ENCODE measurements at places on chromosomes 16 and 17.

DNA sequence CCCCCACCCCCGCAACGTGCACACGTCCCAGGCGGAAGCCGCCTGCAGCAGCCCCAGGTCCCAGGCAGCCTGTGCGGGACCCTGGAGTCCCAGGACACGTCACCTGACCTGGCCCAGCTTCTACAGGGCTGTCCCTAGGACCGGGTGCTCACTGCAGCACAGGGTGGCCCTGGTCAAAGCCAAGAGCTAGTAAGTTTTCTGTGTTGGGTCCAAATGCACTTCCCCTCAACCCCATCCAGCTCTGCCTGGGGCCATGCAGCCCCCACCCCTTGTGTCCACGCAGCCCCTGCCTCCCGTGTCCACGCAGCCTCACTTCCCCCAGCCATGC lies 22.1 kb upstream of the PVALEF start:
- no peak for DNase-seq

DNA sequence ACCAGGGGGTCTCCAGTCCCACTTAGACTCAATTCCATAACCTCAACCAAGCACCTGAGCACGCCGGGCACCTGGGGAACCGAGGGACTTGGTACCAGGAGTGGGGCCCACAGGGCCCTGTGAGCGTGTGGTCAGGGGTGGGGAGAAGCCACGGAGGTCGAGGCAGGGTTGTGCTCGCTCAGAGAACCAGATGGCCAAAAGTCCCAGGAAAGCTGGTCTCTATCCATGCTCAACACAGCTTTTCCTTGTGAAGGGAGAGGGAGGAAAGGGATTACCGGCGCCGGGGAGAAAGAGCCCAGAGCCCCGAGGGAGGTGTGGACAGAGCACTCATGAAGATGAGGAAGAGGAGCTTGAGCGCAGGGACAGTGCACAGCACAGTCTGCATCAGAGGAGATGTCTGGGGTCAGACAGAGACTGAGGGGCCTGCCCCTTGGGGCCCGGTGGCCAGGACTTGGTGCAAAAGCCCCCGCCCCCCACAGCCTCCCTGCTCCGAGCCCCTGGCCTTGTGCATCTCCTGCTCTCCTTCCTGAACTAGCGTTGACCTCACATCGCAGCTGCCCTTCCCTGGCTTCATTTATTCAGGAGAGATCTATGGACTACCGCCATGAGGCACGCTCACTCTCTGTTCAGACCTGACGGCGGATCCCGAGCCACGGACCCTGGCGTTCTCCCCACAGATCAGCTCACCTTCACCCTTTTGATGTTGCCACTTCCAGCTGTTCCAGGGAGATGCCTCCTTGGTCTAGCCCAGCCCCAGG lies 355.4 kb upstream of the TNRC6C start:
- no peak for DNase-seq

DNA sequence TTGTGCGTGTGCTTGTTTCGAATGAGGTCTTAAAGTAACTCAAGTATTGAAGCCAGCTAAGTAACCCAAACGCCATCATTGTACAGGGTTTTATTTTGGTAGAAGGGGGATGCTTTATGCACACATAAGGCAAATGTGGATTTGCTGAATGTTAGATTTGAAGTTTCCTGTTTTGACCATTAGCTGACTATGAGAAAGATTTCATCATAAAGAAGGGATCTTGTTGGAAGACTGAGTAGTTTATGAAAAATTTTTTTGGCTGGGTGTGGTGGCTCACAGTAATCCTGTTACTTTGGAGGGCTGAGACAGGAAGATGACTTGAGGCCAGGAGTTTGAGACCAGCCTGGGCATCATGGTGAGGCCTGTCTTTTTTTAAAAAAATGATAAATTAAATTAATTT lies 10.0 kb upstream of the ZFP3 start:
- DNase-seq = no peak

DNA sequence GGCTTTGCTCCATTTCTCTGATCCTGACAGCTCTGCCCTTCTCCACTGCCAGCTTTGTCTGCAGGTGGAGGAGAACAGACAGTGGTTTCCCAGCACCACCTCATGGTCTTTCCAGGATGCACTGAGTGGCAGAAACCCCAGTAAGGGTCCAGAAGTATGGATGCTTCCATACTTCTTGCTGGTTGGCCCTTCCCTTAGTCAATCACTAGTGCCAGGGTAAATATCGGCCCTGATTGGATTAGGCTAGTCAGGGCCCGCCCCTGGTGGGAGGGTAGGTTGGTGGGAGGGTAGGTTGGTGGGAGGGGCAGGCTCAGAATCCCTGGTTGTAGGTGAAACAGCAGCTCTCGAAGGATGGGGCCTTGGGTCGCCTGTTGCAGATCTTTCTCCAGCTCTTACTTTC lies 10.2 kb downstream of the RNF213 start:
- no peak for DNase-seq

DNA sequence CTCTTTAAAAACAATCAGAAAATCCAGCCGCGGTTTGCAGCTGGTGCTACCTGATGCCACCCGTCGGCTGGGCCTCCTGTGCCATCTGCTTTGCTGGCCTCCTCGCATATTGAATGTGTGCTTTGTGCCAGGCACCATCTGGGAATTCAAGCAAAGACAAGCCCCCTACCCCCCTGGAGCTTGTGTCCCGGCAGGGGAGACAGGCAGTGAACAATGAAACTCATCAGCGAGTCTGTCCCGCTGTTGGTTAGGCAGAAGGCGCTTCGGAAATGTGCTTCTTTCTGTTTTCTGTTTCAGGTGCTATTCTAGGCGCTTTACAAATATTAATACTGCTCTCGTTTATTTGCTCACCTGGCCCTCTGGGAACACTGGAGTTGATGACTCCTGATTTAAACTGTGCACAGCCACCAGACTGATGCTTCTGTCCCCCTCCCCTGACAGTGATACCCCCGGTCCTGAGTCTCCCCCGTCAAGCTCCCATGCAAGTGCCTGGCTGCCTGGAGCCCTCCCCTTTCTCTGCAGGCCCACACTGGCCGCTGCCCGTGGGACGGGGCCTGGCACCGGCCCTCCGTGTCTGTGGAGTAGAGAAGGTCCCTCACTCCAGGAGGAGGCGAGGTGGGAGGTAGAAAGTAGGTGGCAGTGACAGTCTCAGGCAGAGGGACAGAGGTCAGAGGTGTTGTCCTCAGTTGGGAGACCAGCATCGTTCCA lies 126.1 kb upstream of the PLCG2 start:
- no peak for DNase-seq

- no peak for DNase-seq
These were observed 10.6 kb upstream of the HNF1B start for GRCh38 chr17:37755455-37755854.

- DNase-seq = no peak
These were observed 12.3 kb downstream of the PELP1 start for GRCh38 chr17:4691686-4692085.

- DNase-seq = peak; percentile 65
These were observed 543 bp downstream of the TMUB2 start for GRCh38 chr17:44187131-44187899.

DNA sequence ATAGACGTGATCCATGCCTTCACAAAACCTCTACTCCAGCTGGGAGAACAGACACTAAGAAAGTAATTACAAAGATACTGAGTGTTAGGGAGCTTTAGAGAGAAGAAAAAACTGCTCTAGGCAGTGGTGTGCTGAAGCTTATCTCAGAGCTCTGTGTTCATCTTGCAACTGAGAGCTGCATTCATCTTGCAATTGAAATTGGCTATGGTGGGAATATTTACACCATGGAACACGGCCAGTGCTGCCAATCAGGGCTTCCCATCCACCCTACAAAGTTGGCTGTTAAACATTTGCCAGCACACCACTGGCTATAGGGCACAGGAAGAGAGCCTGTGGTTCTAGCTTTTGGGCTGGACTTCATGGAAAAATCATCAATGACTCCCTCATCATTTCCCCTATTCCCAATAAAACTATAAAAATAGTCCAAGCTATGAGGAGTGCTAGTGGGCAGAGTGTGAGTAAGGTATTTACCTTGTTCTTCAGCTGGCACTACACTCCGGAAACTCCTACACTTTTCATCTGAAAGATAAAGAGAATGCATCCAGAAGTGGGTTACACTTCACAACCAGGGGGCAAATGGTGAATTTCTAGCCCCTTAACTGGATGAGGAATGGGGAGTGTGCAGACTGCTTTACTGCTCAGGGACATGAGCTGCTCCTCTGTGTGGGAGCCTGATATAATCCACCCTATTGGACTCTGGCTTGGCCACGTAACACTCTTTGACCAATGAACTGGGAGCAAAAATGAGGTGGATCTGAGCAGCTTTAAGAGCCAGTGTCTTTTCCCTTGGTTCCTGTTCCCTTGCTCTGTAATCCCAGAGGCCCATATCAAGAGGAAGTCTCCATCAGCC lies 11.6 kb downstream of the GSG1L2 start:
- DNase-seq = no peak

GRCh38 chr16:1772362-1772907 lies at the start of gene EME2:
Gene EME2, plus strand, starts transcription at chr16:1772810. Its CDS starts 418 bp downstream, at chr16:1773228.
- no peak for DNase-seq

GRCh38 chr17:52376137-52376536 lies 217.6 kb upstream of the CA10 start:
- no peak for DNase-seq

DNA sequence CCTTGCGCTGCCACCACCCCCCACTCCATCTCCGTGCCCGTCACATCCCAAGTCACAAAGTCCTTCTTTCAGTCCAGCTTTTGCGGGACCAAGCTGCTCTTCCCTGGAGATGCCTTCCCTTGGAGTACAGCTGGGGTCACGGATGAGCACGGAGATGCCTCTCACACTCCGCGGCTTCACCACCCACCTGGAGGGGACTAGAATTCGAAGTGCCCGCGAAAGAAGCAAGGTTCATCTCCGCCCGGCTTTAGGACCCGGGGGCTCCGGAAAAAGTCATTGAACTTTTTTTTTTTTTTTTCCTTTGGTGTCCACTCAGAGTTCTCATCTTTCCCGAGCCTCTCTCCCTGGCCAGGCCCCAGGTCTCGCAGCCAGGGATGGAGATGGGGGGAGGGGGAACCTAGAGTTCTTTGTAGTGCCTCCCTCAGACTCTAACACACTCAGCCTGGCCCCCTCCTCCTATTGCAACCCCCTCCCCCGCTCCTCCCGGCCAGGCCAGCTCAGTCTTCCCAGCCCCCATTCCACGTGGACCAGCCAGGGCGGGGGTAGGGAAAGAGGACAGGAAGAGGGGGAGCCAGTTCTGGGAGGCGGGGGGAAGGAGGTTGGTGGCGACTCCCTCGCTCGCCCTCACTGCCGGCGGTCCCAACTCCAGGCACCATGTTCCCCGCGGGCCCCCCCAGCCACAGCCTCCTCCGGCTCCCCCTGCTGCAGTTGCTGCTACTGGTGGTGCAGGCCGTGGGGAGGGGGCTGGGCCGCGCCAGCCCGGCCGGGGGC lies at the start of gene FKBP10:
TSS of gene FKBP10 (plus strand) at position 624 of the 771 bp plus-strand sequence. CDS start at position 655, 31 bp downstream.
- DNase-seq = peak; percentile 19

- no peak for DNase-seq
These were observed 276.9 kb downstream of the SOX9 start for GRCh38 chr17:72397687-72398086.

DNA sequence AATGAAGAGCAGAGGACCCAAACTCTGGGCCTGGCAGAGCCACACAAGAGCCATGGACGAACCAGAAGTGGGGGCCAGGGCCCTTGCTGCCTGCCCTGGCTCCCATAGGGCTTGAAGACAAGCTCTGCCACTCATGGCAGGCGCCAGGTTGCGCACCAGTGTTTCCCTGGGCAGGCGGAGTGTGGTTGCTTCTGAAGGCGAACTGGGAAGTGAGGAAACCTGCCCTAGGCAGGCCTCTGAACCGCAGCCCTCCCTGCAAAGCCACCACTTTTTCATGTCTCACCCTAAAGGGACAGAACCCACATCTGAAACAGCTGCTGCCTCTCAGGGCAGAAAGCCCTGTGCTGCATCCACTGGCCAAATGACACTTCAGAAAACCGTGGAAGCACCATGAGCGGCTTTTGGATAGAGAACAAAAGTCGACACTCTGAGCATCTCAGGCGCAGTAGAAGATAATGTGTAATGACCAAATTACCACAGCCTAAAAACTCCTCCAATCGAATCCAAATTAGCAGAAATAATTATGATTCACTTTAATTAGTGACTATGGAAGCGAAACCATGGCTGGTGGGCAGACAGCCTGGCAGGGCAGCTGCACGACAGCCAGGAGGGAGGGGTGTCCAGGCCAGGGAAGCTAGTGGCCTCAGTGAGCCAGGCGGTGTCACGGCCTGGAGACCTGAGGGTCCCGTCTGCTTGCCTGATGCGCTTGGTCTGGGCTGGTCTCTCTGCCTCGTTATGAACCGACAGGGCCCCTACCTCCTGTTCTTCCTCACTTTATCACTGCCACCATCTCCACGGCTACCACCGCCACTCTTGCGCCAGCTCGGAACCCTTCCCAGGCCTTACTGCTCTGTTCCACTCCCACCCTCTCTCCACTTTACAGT lies 59.1 kb downstream of the PRMT7 start:
- DNase-seq = no peak

- no peak for DNase-seq
These were observed 155.2 kb upstream of the MYOCD start for GRCh38 chr17:12510535-12510934.

DNA sequence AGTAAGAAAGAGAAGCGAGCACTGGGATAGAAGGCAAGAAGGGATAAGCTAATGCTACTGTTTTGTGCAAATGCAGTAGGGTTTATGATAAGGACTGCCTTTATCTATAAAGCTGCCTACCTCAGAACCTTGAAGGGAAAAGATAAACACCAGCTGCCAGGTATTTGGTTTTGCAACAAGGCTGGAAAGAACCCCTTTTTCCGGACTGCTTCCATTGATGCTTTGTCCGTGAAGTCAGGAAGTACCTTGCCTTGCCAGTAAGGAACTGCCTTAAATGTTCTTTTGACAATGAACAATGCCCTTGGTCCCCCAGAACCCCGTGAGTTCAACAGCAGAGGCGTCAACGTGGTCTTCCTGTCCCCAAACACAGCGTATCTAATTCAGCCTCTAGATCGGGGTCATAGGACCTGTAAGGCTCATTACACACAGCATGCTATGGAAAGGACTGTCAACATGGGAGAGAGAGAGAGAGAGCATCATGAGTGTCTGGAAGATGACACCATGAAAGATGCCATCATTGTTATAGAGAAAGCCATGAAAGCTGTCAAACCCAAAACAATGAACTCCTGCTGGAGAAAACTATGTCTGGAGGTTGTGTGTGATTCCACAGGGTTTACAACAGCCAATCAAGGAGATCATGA lies 113.4 kb downstream of the ANKRD11 start:
- DNase-seq = no peak

DNA sequence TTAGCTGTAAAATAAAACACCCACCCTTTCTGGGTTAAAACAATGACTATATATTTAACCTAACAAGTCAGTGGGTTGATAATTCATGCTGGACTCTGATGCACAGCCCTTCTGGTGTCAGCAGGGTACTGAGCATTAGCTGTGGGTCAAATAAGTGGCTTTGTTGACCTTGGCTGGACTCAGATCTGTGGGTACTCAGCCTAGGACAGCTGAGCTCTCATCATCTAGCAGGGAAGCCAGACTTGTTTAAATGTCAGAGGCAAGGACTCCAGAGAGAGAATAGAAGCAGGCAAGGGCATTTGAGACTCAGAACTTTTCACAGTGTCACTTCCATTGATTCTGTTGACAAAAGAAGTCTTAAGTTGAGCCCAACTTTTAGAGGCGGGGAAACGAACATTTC lies 1063.8 kb upstream of the CDH8 start:
- DNase-seq = no peak

Data from activated CD4-positive, CD25-positive, alpha-beta regulatory T cell (primary cell).